GM12892 (cell line): ENCODE measurements at places on chromosomes 12 and 14.

DNA sequence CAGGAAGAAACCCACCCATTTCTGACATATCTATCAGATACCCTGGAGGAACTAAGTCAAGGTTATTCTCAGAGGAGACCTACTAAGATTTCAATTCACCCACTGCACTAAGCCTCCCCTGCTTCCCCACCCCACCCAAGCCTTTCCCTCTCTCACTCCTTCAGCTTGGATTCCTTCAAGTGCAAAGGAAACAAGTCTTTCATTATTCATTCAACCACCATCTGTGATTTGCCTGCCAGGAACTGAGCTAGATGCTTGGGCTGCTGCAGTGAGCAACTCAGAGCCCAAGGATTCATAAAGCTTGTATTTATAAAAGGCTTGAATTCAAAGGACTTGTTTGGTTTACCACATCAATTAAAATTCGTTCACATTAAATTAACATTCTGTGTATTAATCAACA lies 161.3 kb downstream of the GXYLT1 start:
- no peak for DNase-seq

- no peak for DNase-seq
Measured at GRCh38 chr14:71348394-71348793, 441.1 kb downstream of the PCNX1 start.

DNA sequence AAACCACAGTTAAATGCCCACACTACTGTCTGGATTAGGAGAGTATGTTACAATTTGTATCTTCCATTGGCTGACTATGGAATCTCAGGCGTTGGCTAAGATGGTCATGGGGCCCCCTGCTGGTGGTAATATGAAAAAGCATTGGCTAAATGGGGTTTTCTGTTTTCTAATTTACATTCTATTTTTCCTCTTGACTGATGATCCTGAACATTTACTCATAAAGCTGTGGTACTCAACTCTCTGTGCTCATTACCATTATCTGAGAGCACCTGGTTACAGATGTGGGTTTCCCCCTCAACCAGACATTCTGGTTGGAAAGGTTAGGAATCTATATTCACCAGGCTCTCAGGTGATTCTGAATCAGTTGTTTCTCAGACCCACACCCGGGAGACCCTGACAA lies 64.8 kb downstream of the WSCD2 start:
- DNase-seq, result peak; percentile 23

DNA sequence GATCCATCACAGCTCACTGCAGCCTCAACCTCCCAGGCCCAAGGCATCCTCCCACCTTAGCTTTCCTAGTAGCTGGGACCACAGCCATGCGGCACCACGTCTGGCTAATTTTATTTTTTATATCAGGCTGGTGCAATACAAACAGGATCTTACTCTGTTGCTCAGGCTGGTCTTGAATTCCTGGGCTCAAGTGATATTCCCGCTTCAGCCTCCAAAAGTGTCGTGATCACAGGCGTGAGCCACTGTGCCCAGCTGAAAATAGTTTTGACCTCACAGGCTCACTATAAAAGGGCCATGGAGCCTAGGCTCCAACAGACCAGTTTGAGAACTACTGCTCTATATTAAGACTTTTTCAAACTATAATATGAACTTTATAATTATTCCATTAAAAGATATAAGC lies 37.3 kb downstream of the SNX6 start:
- DNase-seq, result no peak

GRCh38 chr12:118424884-118425283 lies 48.5 kb downstream of the SUDS3 start:
- no peak for DNase-seq

GRCh38 chr14:20662968-20663732 lies 21.2 kb upstream of the RNASE4 start:
- no peak for DNase-seq

DNA sequence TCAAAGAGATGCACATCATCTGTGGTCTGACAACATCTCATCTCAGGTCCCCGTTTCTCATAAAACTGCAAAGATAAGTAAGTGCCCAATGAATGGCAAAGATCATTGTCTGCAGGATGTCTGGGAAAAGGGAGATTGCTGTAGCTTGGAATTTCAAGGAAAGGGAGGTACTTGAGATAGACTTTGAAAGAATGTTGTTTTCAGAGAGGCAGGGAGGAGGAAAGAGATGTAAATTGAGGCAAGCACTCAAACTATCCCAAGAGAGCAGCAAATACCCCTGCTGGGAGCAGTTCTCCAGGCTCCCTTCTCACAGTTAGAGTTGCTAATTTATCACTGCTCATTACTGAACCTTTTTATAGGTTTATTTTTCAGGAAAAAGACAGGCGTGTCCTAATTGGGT lies 107.1 kb downstream of the MYRFL start:
- DNase-seq, result no peak

DNA sequence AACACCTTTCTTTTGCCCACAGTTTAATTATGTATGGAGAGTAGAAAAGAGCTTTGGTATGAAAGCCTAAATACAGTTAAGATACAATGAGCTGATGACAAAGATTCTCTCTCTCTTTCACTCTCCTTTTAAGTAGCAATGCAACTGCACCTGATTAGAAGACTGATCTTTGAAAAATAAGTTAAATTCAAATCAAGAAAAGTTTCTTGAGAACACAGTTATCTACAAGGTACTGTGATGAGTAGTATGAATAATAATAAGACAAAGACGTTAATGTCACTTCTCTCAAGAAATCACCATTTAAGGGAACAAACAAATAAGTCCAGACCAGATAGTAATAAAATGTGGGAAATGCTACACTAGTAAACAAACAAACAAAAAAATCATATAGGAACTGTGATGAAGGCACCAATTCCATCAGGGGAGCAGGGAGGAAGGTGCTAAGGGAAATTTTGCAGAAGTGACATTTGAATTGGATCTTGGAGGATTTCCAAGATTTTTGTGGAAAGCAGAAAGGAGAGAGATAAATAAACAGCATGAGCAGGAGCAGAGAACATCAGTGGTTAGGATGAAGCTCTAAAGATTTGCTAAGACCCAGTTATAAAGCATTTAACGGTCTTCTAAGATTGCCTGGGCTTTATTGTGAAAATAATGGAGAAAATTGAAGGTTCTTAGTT lies 65.2 kb upstream of the STK38L start:
- no peak for DNase-seq

DNA sequence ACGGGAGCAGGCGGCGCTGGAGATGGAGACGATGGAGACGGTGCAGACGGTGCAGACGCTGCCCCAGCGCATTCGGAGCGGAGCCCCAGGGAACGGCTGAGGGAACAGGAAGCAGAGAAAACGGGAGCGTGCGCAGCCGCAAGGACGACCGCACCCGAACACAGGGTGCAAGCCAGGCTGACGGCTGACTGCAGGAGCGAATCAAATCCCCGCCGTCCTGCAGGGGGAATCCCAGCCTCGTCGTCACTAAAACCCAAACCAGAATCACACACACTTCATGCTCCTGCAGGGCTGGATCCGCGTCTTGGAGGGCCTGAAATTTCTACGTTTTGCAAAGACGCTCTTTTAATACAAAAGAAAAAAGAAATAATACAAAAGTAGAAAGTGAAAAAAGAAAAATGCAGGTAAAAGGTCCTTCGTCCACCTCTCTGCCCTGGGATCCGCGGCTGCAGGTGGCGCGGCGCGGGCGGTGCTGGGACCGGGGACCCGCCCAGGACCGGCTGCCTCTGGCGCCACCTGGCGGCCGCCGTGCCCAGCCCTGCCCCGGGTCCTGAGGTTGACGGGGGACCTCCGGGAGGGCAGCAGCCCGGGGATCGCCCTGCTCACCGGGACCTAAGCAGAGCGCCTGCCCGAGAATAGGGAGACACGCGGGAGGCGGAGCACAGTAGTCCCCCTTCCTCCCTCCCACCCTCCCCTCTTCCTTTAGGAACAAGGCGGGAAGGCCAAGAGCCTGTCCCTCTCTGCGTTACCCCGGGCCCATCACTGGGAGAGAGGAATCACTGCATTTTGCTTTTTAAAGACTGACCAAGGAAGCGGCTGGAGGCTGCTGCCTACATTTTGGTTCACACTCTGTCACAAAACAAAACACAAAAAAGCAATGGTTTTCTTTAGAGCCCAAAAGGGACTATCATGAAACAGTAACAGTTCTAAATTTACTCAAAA lies 20.1 kb downstream of the STX2 start:
- peak; percentile 94 for DNase-seq

GRCh38 chr12:101642115-101643067 lies 47.6 kb downstream of the MYBPC1 start:
- DNase-seq, result no peak

DNA sequence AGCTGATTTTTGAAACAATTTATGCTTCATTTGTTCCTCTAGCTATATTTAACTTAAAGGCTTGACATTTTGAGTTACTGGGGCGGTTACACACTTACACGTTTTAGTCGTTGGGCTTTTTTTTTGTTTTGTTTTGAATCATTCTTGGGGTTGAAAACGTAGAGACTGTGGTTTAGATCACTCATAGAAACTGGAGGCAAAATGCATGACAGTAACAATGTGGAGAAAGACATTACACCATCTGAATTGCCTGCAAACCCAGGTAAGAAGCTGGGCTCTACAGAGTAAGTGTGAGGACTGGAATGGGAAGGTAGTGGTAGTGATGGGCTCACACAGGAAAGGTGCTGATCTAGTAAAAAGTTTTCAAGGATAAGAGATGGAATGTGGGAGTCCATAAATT lies at the start of gene CLEC2D:
CLEC2D (plus strand) TSS at position 180 of the 400 bp plus-strand sequence; CDS start at position 202, 22 bp downstream.
- DNase-seq, result no peak

DNA sequence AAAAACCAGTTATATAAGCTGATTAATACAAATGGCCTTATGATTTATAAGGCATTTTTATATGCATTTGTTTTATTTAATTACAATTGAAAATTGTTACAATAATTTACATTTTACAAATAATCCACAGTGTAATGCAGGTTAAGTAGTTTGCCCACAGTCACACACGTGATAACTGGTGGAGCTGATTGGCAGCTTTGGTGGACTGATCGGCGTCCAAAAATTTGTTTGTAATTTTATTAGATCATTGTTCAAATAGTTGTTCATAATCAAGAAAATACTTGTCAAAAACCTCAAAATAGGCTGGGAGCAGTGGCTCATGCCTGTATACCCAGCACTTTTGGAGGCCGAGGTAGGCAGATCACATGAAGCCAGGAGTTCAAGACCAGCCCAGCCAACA lies 59.7 kb downstream of the AEBP2 start:
- DNase-seq, result no peak

- no peak for DNase-seq
Measured at GRCh38 chr14:72850360-72850759, 43.5 kb downstream of the DPF3 start.

DNA sequence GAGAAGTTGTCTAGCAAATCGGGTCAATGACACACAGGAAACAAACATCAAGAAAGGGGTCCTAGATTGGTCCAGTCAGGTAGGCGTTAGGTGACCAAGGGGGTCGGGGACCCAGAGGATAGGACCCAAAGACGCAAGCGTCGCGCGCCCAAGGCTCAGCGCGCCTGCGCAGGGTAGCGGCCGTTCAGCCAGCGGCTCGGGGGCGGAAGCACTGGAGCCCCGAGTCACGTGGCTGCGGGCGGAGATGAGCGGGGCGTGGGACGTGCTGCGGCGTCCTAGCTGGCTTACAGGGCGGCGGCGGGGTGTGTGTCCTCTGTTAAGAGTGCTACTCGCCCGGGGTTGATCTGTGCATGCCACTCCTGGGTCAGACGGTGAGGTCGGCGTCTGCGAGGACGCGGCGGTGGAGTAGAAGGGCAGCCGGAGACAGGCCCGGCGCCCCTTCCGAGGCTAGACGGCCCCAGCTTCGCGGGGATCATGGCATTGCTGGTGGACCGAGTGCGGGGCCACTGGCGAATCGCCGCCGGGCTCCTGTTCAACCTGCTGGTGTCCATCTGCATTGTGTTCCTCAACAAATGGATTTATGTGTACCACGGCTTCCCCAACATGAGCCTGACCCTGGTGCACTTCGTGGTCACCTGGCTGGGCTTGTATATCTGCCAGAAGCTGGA lies at the start of gene SLC35E3:
SLC35E3 (plus strand) TSS at position 273 of the 668 bp plus-strand sequence; CDS start at position 475, 202 bp downstream.
- peak; percentile 94 for DNase-seq

- DNase-seq, result no peak
Measured at GRCh38 chr12:1013618-1014489, 22.8 kb downstream of the ERC1 start.

GRCh38 chr14:61420326-61420725 lies 98.9 kb downstream of the PRKCH start:
- DNase-seq, result no peak

DNA sequence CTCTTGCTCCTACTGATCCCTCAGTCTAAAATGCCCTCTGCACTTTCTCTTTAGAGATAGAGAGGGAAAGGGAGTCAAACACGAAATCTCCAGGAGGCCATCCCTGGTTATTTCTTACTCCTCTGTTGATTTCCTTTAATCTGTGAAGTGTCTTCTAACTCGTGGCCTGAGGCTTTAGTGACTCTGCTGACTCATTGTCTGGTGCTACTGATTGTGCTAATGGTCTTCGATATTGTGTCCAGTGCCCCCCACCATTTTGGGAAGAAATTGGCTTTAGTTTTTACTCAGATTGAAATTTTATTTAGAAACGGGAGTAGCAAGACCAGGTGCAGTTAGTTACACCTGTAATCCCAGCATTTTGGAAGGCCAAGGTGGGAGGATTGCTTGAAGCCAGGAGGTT lies 839 bp downstream of the CLEC9A start:
- no peak for DNase-seq

GRCh38 chr14:103832046-103832445 lies 15.3 kb downstream of the PPP1R13B start:
- DNase-seq, result no peak

DNA sequence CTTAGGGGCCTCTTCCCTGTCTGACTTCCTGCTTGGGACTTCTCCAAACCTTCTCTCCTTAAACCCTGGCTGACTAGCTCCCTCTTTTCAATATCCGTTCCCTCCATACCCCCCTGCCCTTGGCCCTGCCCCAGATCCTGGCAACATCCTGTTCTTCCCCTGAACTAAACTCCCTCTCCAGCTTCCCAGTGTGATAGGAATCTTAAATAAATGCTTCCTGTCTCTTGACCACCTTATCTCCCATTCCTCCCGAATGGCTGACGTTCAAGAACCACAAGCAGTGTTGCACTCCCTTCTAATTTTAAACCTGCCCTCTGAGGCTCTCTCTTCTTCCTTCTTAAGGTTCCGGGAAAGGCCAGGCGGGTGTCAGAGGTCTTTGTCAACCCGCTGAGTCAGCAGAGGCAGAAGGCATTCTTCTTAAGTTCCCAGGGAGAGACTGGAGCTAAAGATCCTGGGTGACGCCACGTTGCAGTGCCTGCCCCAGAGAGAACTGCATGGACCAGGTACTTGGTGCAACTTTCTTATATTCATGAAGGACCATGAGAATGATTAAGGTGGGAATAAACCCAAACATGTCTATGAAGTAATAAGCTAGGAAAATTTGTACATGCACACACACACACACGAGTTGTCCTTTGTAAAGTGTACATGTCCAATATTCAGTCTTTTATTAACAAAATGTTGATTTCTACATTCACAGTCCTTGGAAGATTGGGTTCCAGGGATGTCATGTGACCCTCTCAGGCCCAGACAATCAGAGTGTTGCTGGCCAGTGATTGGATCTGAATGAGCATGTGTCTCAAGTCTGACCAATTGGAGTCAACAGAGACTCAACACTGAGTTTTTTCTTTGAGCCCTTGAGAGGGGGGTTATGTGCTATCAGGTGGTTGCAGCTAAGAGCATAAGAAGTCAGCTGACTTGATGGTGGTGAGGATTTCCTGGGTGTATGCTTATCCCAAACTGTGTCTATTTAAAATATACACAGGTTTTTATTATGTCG lies 420.2 kb upstream of the TBX3 start:
- DNase-seq, result no peak

- no peak for DNase-seq
Measured at GRCh38 chr12:92185052-92185451, 39.4 kb upstream of the BTG1 start.
